ENCODE measurements at places on chromosomes 6 and 20.

DNA sequence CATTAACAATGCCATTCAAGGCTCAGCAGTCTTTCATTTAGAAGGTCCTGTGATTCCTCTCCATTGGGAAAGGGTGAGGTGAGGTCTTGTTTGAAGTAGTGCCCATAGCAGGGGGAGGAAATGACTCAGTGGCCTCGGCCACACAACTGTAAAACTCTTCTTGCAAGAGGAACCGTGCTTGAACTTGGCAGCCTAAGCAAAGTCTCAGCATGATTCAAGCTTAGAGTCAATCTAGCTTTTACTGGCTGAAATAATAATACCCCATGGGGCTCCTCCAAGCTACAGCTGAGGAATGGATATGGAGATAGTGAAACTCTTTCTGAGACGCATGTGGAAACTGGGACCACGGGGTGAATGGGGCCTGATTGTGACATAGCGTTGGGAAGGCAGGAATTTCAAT is 428.2 kb downstream of the BMP2 start:
- DNase-seq, result no peak

DNA sequence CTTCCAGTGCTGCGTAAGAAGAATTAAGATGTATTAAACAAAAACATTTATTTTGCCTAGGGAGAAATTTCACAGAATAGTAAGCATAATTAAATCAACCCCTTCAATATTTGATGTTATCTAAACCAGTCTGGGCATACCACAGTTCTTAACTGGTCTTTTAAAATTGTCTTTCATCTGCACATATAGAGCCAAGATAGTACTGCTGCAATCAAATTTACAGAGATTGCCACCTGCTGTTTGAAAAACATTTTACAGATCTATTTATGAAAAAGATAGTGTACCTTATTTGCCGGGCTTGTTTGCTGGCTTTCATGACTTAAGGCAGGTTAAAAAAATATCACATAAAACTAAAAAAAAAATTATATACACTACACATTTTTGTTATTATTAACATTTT is 323.2 kb downstream of the ADGRB3 start:
- no peak for DNase-seq

GRCh38 chr6:166057431-166057830 is 110.2 kb downstream of the TBXT start:
- DNase-seq, result no peak

DNA sequence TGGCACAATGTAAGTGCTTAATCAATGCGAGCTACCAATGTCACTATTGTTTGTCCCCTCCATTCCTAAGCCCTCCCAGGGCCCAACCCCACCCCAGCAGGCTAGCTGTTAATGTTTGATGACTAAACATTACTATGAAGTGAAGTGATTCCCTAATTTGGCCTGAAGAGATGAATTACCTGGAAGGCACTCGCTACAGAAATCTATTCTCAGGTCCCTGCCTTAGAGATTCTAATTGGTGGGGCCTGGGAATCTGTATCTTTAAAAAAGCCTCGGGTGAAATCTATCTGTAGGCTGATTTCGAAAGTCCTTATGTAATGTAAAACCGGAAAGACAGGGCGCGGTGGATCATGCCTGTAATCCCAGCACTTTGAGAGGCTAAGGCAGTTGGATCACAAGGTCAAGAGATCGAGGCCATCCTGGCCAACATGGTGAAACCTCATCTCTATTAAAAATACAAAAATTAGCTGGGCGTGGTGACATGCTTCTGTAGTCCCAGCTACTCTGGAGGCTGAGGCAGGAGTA is 16.9 kb upstream of the SNAI1 start:
- no peak for DNase-seq

- no peak for DNase-seq
Observed at GRCh38 chr6:85574932-85575598, 18.6 kb downstream of the SNX14 start.

- no peak for DNase-seq
Observed at GRCh38 chr6:124917769-124918168, 44.5 kb upstream of the RNF217 start.

GRCh38 chr6:89528866-89529265 is 95.9 kb downstream of the ANKRD6 start:
- no peak for DNase-seq

DNA sequence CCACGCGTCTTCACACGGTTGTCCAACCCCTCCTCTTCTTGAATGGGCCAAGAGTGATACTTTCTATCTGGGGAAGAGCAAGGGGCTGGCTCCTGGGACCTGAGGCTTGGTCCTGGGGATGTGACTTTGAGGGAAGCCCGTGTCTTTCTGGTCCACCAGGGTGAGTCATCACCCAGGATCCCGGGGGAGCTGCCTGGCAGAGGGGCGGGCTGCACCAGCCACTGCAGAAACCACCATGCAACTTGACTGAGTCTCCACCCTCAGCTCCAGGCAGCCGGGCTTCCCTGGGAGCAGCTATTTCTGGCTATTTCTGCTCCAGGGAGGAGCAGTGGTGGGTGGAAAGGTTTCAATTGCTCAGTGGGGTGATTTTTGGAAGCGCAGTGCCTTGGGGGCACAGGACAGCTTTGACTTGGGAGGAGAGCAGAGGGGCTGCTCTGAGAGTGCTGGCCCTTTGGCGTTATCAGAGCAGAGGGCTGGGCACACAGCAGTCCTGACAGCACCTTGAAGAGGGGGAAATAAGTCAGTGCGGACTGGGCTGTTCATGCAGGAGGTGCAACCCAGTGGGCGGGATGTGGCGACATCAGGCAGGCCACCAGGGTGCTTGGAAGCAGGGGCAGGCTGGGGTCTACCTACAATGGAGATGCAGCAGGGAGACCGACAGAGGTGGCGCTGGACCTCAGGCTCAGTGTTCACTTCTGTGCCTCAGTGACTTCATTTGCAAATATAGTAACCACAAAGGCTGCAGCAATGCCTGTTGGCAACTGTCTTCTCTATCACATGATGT is 45.1 kb upstream of the FAM83D start:
- no peak for DNase-seq

DNA sequence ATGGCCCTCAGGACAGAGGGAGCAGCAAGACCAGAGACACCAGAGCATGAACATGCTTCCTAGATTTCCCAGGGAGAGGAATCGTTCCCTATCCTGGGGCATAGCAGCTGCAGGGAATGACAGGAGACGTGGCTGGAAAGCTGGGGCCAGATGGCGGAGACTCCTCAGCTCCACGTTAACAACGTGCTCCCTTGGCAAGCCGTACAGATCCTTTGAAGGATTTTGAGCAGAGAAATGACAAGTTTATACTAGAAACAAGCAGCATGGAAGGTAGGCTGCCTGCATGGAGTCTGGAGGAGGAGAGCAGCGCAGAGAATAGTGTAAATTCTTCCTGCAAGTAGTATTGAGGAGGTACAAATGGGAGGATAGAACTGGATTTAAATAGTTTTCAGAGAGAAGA is 11.7 kb downstream of the MYLIP start:
- DNase-seq, result no peak

DNA sequence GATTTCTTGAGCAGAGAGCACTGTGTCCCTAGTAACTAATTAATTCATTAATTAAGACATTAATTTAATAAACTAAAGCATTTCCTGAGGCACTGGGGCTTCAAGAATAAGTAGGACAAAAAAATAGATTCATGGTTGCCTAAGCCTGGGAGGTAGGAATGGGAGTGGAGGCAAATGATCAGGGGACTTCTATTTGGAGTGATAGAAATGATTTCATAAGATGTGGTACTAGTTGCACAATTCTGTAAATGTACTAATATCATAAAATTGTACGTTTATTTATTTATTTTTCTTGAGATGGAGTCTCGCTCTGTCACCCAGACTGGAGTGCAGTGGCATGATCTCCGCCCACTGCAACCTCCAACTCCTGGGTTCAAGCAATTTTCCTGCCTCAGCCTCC is 287.2 kb downstream of the KHDC1L start:
- no peak for DNase-seq

- DNase-seq, result no peak
Observed at GRCh38 chr6:155352811-155353210, 38.5 kb upstream of the TFB1M start.

DNA sequence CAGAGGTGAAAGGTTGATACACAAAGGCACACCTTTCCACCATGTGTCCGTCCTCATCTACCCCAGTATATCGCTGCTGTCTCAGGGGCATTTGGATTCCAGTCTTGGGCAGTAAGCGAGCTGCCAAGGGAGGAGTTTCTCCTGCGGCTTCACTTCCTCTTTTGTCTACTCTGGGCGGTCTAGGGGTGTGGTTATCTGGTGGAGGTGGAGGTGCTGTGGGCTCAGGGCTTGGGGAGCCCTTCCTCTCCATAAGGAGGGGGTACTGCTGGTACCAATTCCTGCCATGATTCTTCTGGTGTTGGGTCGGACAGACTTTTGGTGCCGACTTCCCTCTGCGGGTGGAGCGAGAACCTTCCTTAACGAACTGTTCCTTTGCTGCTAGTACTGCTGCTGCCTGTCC is 31.9 kb upstream of the FABP7 start:
- DNase-seq, result no peak

- no peak for DNase-seq
Observed at GRCh38 chr6:117549611-117550010, 52.7 kb downstream of the GOPC start.

GRCh38 chr20:54184904-54185626 is 11.3 kb upstream of the CYP24A1 start:
- DNase-seq, result no peak

DNA sequence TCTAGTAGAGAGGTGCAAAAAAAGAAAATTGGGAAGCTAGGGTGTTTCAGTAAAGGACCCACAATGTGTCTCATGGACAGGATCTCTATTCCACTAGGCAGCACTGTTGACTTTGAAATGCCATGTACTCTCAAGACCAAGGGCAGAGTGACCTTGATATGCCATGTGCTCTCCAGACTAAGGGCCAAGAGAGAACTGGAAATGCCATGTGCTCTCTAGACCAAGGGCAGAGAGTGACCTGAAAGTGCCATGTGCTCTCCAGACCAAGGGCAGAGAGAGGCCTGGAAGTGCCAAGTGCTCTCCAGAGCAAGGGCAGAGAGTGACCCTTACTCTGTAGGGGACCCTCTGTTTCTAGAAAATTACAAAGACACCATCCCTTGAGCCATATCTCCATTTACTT is 49.3 kb upstream of the HTR1B start:
- DNase-seq, result no peak

DNA sequence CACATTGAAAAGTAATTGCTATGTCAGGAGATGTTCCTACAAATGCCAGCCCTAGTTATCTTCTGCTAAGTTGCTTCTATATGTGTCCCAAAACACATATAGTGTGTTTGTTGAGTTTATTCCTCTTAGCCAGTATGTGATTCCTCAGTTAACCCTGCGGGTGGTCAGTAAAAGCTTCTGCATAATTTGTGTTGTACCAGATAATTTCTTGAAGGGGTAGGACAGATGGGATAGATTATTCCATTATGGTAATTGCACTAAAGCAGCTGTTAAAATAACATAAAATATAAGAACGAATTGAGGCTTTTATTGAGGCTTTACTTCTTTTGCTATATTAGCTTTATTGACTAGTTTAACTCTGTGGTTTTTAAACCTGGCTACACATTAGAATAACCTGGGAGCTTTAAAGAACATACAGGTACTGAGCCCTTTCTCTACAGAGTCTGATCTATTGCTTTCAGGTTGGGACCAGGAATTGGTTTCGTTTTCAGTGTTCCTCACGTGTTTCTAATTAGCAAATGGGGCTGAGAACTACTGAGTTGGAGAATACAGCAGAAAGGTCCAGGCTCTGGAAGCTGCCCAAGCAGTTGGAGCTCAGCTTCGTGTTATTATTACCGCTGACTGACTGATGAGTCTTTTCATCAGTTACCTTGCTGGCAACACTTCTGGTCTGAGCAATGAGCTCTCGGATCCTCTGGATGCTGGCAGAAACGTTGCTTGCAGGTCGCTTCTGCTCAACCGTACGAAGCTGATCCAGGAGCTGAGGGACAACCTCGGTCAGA is 56.9 kb downstream of the FAM229B start:
- no peak for DNase-seq

DNA sequence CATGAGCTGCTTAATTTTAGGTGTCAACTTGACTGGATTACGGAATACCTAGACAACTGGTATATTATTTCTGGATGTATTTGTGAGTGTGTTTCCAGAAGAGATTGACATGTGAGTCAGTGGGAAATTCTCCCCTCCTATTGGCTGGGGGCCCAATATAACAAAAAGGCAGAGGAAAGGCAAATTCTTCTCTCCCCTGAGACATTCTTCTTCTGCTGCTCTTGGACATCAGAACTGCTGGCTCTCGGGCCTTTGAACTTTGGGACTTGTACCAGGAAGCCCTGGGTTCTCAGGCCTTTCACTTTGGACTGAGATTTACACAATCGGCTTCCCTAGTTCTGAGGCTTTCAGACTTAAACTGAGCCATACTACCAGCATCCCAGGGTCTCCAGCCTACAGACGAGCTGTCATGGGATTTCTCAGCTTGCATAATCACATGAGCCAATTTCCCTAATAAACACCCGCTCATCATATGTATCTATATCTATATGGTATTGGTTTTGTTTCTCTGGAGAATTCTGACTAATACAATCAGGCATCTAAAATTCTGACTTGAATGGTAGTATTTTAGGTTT is 7.6 kb upstream of the BTN3A3 start:
- no peak for DNase-seq

DNA sequence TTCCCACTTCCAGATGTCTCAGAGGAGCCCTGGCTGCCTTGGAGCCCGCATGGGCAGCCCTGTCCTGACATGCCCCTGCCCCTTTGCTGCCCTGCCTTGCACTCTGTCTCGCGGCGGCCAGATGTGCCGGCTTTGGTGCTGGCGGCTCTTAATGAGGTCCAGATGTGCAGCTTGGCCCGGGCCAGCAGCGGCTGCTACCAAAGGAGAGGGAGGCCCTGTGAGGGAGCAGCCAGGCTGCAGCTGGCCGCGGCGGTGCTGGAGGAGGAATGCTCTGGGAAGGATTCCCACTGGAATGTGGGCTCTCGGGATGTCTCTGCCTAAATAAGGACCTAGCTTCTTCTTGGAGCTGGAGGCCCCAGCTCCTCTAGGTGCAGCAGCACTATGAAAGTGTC is 72.4 kb downstream of the FGD2 start:
- no peak for DNase-seq

DNA sequence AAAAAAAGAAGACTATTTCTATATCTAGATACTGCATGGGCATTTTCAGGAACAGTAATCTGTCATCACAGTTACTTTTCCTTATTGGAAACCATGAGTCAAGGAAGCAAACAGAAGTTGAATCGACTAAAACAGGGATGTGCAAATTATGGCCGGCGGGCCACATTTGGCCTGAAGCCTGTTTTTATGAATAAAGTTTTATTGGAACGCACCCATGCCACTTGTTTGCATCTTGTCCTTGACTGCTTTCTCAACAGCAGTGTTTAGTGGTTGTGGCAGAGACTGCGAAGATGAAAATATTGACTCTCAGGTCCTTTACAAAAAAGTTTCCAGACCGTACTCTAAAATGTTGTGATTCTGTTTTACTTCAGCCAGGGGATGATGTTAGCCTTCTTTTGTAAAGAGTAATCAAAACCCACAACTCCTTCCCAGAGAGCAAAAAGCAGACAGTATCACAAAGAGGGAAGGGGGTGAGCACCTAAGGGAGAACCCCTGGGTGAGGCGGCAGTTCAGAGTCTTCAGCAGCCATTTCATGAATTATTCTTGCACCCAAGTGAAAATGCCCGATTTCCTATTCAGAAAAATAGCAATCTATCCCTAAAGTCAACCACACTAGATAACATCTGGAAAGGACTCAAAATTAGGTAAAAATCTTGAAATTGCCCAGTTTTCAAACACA is 190.4 kb downstream of the MYLK4 start:
- DNase-seq, result no peak

GRCh38 chr20:46154305-46154704 is 36.2 kb downstream of the CD40 start:
- no peak for DNase-seq

All from effector CD4-positive, alpha-beta T cell (primary cell).